Kasumi-1 (cell line): ENCODE measurements at places on chromosomes 7 and 10.

DNA sequence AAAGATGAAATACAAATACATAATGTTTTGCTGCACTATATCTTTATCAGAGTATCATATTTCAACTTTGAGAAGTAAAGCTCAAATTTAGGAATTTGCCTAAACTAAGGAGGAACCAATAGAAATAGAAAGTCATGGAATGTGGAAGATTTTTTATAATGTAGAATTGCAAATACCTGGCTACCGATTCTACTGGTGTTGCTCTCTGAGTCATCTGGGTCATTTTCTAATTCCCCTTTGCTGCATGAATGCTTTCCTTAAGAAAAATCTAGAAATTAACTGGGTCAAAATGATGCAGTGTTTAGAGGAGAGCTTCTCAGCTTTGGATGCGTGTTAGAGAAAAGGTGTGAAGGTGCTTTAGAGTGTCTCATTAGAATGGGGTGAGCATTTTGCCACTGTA, 568.9 kb upstream of the ANKRD30A start:
- no peak for DNase-seq

DNA sequence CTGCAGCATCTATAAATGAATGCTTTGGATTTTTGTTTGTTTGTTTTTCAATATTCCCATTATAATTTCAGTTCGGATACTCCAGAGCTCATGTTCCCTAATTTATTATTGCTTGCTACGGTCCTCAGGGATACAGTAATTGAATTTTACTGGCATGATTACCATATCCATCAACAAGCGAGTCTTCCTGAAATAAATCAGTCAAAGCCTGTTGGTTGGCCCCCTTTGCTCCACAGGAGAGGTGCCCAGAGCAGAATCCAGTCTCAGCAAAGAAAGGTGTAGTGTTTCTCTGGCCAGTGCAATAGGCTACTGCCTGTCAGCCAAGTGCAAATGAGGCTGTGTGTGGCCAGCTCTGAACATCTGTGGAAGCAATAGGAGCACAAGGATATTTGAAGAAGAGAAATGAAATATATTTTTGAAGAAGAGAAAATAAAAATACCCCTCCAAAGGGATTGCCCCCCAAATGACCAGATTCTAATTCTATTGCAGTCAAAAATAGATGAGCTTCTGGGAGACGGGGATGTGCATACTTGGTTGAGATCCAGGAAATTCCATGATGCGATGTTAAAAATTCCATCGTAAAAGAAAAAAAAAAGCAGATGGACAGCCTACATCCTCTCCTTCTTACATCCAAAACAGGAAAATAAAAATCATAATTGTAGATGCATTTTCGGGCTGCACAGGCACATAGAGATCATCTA, 18.1 kb downstream of the TRIL start:
- DNase-seq, result no peak

GRCh38 chr7:91683823-91684222, 196.7 kb downstream of the MTERF1 start:
- peak; percentile 86 for DNase-seq

- no peak for DNase-seq
Measured at GRCh38 chr10:97549587-97550322, 22.8 kb upstream of the ANKRD2 start.

DNA sequence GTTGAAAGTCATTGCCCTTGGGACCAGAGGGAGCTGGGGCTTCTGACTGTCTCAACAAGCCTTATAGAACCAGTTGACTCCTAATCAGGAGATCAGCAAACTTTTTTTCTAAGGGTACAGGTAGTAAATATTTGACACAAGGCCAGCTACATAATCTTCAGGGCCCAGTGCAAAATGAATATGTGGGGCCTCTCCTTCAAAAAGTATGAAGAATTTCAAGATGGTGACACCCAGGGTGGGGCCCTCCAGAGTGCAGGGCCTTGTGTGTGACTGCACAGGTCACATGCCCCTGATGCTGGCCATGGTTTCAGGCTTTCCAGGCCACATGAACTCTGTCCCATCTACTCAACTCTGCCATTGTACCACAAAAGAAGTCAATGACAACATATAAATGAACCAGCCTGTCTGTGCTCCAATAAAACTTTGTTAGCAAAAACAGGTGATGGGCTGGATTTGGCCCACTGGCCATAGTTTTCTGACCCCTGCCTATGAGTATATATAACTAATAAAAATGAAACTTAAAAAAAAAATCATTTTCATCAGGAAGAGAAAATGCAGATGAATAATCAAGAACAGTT, 6.1 kb downstream of the MMRN2 start:
- DNase-seq, result no peak
